ENCODE measurements at places on chromosomes 1 and 21. TPM values are rescaled to one million over a fixed set of nuclear protein-coding genes. Genes with fewer than 3 reads are reported as not detected.

GRCh38 chr1:84164567-84165021, 20.5 kb downstream of the PRKACB start:
- H3K27me3 ChIP-seq = no peaks in the 10 kb centered on the region
- H3K4me3 ChIP-seq = no peak overlapping the region
- H3K36me3 ChIP-seq = no peaks in the 10 kb centered on the region
- H3K4me1 ChIP-seq = peaks cover 7% of the 10 kb centered on the region
- DNase-seq = no peak
- H3K27ac ChIP-seq = peak overlapping the region; percentile 8

GRCh38 chr21:38833117-38833516, 27.4 kb downstream of the ETS2 start:
- no peaks in the 10 kb centered on the region for H3K36me3 ChIP-seq
- no peak overlapping the region for H3K27ac ChIP-seq
- no peak overlapping the region for H3K4me3 ChIP-seq
- H3K27me3 ChIP-seq = no peaks in the 10 kb centered on the region
- no peak for DNase-seq

- no peak overlapping the region for H3K4me3 ChIP-seq
- no peaks in the 10 kb centered on the region for H3K27me3 ChIP-seq
- no peaks in the 10 kb centered on the region for H3K36me3 ChIP-seq
- DNase-seq = no peak
These were observed 3.6 kb upstream of the CDC73 start for GRCh38 chr1:193118194-193118593.

- no peak for DNase-seq
- H3K4me3 ChIP-seq = no peak overlapping the region
- no peaks in the 10 kb centered on the region for H3K36me3 ChIP-seq
- H3K27me3 ChIP-seq = no peaks in the 10 kb centered on the region
These were observed 37.7 kb downstream of the SEC16B start for GRCh38 chr1:177932123-177932522.

GRCh38 chr1:45615885-45616284, 8.0 kb downstream of the CCDC17 start:
- H3K27me3 ChIP-seq = no peaks in the 10 kb centered on the region
- no peaks in the 10 kb centered on the region for H3K4me1 ChIP-seq
- H3K36me3 ChIP-seq = peaks cover 51% of the 10 kb centered on the region
- no peak for DNase-seq

GRCh38 chr1:180563026-180563827, 4.5 kb downstream of the OVAAL start:
- no peak for DNase-seq
- H3K27ac ChIP-seq = no peak overlapping the region
- H3K36me3 ChIP-seq = no peaks in the 10 kb centered on the region

DNA sequence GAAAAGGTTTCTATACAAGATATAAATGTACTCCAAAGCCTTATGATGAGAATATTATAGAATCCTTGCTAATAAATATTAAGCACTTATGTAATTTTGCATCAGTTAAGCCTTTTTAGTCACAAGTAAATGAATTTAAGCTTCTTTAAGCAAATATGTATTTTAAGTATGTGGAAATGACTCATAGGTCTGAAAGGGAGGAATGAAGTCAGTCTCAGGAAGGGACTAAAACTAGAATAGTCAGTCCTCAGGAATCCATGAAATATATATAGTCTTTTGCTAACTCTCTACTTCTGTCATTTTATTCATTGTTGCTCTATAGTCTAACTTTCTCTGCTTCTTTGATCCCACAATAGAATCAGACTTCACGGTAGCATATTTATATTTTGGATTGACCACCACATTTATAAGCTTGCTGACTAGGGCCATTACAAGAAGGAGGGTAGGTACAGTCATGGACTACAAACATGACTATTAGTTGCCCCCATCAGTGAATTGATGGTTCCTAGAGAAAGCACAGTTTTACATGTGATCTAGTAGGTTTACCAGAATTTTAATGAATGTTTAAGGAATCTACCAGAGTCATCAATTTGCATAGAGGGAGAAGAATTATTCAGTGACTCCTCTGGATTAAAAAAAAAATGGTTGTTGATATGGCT, 20.2 kb upstream of the RABGGTB start:
- H3K4me3 ChIP-seq = no peak overlapping the region
- no peak for DNase-seq
- H3K27me3 ChIP-seq = no peaks in the 10 kb centered on the region

DNA sequence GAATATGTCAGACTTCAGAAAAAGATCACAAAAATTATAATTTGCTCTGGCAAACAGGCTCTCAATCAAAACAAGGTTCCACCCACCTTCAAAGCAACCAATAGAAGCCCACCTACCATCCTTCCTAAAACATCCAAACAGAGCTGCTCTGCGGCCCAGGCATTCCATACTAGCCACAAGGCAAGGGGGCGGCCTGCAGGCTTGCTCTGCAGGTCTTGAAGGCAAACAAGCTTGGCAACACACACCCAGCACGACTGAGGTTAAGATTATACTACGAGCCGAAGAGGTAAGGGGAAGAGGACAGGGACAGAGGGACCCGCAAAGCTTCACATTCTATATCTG, 207.3 kb downstream of the SLC45A1 start:
- peak; percentile 70 for DNase-seq
- no peaks in the 10 kb centered on the region for H3K36me3 ChIP-seq
- no peaks in the 10 kb centered on the region for H3K27me3 ChIP-seq
- no peak overlapping the region for H3K4me3 ChIP-seq

- no peak overlapping the region for H3K4me3 ChIP-seq
- no peak for DNase-seq
- H3K27ac ChIP-seq = no peak overlapping the region
These were observed 39.6 kb upstream of the ARHGAP29 start for GRCh38 chr1:94276988-94277434.

DNA sequence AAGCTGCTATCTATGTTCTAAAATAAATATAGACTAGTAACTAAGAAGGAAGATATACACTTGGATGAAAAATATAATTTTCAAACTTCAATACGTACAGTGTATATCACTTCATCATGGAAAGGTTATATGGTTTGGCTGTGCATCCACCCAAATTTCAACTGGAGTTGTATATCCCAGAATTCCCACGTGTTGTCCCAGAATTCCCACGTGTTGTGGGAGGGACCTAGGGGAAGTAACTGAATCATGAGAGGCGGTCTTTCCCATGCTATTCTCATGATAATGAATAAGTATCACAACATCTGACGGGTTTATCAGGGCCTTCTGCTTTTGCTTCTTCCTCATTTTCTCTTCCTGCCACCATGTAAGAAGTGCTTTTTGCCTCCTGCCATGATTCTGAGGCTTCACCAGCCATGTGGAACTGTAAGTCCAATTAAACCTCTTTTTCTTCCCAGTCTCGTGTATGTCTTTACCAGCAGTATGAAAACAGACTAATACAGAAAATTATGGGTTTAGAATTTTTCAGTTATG, 10.7 kb downstream of the NEGR1 start:
- H3K36me3 ChIP-seq = no peaks in the 10 kb centered on the region
- H3K4me3 ChIP-seq = no peak overlapping the region
- H3K4me1 ChIP-seq = no peaks in the 10 kb centered on the region
- DNase-seq = no peak
- H3K27me3 ChIP-seq = no peaks in the 10 kb centered on the region

- H3K4me1 ChIP-seq = no peaks in the 10 kb centered on the region
- no peak overlapping the region for H3K4me3 ChIP-seq
- peaks cover 32% of the 10 kb centered on the region for H3K36me3 ChIP-seq
- H3K27me3 ChIP-seq = no peaks in the 10 kb centered on the region
- no peak overlapping the region for H3K27ac ChIP-seq
These were observed 7.5 kb downstream of the NCDN start for GRCh38 chr1:35564884-35565741.

DNA sequence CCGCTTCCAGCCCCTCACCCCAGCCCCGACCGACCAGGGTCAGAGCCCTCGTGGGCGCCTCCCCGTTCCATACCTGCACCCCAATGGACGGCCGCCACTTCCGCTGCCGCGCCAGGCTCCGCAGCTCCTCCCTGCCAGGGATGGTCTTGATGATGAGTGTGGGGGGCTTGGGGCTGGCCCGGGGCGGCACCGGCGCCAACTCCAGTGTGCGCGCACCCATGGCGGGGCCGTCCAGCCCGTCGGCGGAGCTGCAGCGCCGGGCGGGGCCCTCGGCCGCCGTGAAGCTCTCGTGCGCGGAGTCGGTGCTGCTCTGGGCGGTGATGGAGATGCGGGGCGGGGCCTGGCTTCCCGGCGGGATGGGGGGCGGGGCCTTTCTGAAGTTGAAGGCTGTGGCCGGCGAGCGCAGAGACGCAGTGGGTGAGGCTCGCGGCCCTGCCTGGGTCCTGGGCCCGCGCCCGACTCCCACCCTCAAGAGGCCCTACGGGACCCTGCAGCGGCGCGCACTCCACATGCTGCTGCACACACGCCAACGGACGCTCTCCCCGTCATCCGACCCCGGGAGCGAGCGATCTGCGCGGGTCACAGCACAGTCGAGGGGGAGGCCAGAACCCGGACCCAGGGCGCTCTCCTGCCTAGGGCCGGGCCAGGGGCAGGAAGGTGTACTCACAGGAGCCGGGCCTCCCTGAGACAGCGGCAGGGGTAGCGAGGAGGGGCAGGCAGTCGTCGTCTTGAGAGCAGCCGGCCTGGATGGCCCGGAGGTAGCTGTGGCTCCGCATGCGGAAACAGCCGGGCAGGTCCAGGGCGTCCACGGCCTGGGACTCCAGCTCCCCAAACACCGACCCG, 26.1 kb upstream of the SMIM12 start:
- H3K4me1 ChIP-seq = peaks cover 6% of the 10 kb centered on the region
- peaks cover 15% of the 10 kb centered on the region for H3K27me3 ChIP-seq
- H3K27ac ChIP-seq = no peak overlapping the region
- DNase-seq = peak; percentile 37

- H3K36me3 ChIP-seq = no peaks in the 10 kb centered on the region
- peaks cover 23% of the 10 kb centered on the region for H3K27me3 ChIP-seq
- no peak overlapping the region for H3K27ac ChIP-seq
- DNase-seq = no peak
These were observed 9.1 kb downstream of the OLIG1 start for GRCh38 chr21:33078907-33079582.

DNA sequence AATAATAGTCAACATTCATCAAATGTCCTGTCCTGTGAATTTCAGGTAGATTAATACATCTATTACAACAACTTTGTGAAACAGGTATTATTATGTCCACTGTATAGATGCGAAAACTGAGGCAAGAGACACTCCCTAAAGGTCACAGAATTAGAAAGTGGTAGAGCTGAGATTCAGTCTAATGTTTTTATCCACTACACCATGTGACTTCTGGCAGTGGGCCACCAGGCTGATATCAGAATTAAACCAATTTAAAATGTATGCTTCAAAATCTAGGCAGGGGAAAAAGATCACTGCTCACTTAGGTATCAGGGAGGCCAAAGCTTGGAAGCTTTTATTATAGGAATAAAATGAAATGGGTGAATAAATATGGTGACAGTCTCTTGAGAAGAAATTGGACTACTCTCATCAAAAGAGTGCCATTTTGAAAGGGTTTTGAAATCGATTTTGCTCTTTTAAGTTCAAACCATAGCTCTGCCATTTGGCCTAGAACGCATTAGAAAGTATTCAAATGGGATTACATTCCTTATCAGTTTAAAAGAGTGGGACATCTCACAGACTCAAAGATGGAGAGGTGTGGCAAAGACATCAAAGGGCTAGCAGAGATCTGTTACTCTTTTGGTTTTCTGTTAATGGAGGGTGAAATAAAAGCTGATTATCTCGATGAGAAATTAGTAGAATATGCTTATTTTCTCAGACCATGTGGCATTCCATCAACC, 1.9 kb downstream of the DDAH1 start:
- H3K36me3 ChIP-seq = no peaks in the 10 kb centered on the region
- H3K4me3 ChIP-seq = no peak overlapping the region
- peaks cover 16% of the 10 kb centered on the region for H3K4me1 ChIP-seq
- no peak overlapping the region for H3K27ac ChIP-seq

DNA sequence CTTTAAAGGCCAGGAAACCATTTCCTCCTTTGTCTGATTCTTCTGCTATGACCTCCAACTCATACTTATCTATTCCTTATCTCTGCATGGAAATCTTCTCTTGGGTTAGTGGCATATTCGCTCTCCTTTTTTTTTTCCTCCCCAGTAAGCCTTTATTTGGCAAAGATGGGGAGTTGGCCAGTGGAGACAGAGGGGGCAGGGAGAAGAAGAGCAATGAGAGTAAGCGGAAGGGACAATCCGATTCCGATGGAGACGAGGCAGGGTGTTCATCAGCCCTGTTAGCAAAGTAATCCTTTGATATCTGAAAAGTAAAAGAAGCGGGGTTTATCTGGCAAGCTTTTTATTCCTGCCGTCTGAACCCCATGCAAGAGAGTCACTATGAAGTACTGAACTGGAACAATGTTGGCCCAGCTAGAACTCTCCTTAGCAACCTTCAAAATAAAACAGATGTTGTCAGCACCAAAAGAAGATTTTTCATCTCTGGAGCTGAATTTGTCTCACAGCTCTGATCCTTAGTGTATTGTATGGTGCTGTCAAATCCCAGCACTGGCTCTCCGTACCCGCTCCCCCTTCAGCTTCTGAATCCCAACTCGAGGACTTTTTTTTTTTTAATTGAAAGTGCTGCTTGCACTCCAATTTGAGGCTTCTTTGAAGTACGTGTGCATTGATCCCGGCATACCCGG, 40.9 kb downstream of the PTGFRN start:
- H3K27ac ChIP-seq = peak overlapping the region; percentile 80
- peaks cover 6% of the 10 kb centered on the region for H3K36me3 ChIP-seq
- peaks cover 32% of the 10 kb centered on the region for H3K4me1 ChIP-seq
- no peaks in the 10 kb centered on the region for H3K27me3 ChIP-seq
- H3K4me3 ChIP-seq = no peak overlapping the region

- no peak overlapping the region for H3K27ac ChIP-seq
- no peak overlapping the region for H3K4me3 ChIP-seq
- no peaks in the 10 kb centered on the region for H3K27me3 ChIP-seq
- no peak for DNase-seq
These were observed 167.1 kb downstream of the TGFBR3 start for GRCh38 chr1:91718877-91719276.

TRIM17 gene
- 0.96 TPM for total RNA-seq

IL10 gene
- 1.3 TPM for total RNA-seq

CR2 gene
- total RNA-seq = not detected

HFM1 gene
- total RNA-seq = 1.3 TPM

LHX8 gene
- not detected for total RNA-seq

PCNX2 gene
- 5.6 TPM for total RNA-seq

ELF3 gene
- total RNA-seq = 0.17 TPM

ARPC5 gene
- 61.1 TPM for total RNA-seq

HES3 gene
- not detected for total RNA-seq

ADGRL4 gene
- 9.0 TPM for total RNA-seq

C8B gene
- not detected for total RNA-seq

TMEM269 gene
- total RNA-seq = not detected

GNG5 gene
- 79.2 TPM for total RNA-seq

Measured in adrenal gland (tissue), 19 donors.